Activated naive CD8-positive, alpha-beta T cell treated with anti-CD3 and anti-CD28 coated beads, Interleukin-2, amount 50 U/mL, for 16 hours (primary cell): ENCODE measurements at places on chromosomes 1 and 21.

- no peak for DNase-seq
Measured at GRCh38 chr1:8903908-8904650, 25.6 kb upstream of the ENO1 start.

- DNase-seq: no peak
Measured at GRCh38 chr1:168266644-168267186, 14.0 kb upstream of the TBX19 start.

DNA sequence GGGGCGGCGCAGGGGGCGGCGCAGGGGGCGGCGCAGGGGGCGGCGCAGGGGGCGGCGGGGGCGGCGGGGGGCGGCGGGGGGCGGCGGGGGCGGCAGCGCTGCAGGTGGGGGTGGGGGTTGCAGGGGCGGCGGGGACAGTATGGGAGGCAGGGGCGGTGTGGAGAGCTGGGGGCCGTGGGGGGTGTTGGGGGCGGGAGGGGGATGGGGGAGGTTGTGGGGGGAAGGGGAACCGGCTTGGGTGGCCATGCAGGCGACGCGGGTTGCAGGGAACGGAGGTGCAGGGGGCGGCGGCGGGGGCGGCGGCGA lies 13.0 kb upstream of the SLC19A1 start:
- DNase-seq: no peak

DNA sequence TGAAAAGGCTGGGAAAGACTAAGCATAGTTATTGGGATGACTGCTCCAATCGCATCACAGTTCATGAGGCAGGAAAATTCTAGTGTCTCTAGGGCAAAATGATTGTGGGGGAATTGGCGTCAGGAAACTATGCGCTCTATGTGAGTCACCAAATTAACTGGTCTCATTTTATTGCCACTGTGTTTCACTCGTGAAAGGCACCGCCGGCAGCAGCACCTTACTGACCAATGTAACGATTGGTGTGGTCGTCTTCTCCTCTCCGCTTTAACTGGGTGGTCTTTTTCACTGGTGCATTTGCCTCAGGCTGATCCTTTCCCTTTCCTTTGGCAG lies 83.5 kb downstream of the SPAG17 start:
- no peak for DNase-seq

DNA sequence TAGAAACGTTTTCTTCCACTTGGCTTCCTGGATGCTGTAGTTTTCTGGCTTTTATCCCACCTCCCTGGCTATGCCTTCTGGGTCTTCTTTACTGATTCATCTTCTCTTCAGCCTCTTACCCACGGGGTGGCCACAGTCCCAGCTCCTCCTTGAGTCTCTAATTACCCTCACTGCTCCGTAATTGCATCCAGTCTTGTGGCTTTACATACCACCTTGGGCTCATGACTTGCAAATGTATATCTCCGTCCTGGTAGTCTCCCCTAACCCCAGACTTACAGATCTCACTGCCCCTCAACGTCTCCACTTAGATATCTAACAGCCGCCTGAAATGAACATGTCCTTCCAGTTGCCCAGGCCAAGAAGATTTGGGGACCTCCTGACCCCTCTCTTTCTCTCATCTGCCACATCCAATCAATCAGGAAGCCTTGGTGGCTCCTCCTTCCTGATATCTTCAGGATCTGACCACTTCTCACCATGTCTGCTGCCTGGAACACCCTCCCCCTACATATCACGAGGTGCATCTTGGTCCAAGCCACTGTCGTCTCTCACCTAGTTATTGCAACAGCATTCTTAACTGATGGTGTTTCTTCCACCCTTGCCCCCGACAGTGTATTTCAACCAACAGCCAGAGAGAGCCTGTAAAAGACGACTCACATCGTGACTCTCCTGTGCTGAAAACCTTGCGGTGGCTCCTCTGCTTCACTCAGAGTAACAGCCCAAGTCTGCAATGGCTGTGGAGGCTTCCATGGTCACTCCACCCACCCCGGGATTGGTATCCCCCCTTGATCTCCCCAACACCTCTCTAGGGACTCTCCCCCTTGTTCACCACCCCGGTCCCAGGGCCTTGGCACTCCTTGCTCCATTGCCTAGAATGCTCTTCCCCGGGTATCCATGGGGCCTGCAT lies 219.0 kb upstream of the POU3F1 start:
- no peak for DNase-seq

DNA sequence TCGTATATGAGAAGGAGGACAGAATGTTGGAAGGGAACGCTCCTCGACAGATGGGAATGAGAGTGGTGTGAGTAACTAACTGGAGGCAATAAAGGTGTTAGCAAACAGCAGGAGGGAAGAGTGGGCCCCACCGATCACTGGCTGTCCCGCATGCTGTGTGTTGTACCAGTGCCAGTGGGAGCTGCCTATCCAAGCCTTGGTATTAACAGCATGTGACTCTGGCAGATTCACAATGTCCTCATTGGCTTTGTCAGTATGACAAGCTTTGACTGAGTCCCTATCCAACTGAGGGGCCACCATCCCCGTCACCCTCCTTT lies 188.3 kb downstream of the NRIP1 start:
- no peak for DNase-seq

GRCh38 chr1:231021540-231022031 lies 18.5 kb downstream of the FAM89A start:
- no peak for DNase-seq

GRCh38 chr1:53219711-53220110 lies 723 bp downstream of the CZIB start:
- DNase-seq: no peak

GRCh38 chr21:36845070-36845469 lies 121.4 kb downstream of the HLCS start:
- DNase-seq: no peak

DNA sequence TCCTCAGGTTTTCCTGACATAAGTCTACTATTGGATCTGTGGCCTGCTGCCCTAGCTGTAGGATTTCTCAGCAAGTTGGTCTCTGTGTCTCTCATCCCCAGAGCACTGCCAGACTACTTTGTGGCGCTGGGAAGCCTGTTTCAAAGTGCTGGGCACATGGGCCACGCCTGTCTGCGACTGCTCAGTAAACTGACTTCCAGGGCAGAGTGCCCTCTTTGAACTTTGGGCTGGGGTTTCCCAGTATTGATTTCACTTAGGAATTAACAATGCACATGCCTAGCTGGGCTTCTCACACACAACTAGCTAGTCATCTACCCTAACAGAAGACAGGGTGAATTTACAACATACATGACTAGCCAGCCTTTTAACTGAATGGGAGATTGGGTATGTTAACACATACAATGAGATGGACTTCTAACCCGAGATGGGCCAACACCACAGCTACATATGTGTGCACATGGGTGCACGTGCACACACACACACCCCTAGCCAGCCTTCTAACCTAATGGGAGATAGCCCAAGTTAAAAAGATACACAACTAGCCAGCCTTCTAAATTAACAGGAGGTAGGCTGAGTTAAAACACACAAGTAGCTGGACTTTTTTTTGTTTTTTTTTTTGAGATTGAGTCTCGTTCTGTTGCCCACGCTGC lies 6.9 kb upstream of the TRIM17 start:
- DNase-seq: no peak

GRCh38 chr1:5768014-5768413 lies 224.2 kb downstream of the NPHP4 start:
- DNase-seq: no peak
